ENCODE measurements at places on chromosomes 12 and 14.

GRCh38 chr12:4392223-4392742, 12.8 kb upstream of the FGF23 start:
- peak; percentile 57 for DNase-seq

DNA sequence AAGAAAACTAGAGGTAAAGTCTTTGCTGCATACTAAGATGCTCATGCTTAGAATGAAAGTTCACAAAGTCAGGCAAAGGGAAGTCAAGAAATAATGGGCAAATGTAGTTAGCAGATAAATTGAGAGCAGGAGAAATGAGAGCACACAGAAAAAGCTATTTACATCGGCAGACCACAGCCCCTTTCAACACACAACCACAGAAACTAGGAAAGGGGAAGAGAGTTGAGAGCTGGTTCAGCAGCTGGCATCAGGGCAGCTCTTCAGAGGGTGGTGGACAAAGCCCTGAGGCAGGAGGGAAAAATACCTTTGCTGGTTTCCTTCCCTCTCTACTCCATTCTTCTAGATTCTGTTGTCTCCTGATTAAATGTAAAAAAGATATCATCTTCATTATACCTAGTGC, 95.4 kb upstream of the ANO4 start:
- DNase-seq, result no peak

- no peak for DNase-seq
Observed at GRCh38 chr12:123067654-123068053, 83.2 kb downstream of the PITPNM2 start.

DNA sequence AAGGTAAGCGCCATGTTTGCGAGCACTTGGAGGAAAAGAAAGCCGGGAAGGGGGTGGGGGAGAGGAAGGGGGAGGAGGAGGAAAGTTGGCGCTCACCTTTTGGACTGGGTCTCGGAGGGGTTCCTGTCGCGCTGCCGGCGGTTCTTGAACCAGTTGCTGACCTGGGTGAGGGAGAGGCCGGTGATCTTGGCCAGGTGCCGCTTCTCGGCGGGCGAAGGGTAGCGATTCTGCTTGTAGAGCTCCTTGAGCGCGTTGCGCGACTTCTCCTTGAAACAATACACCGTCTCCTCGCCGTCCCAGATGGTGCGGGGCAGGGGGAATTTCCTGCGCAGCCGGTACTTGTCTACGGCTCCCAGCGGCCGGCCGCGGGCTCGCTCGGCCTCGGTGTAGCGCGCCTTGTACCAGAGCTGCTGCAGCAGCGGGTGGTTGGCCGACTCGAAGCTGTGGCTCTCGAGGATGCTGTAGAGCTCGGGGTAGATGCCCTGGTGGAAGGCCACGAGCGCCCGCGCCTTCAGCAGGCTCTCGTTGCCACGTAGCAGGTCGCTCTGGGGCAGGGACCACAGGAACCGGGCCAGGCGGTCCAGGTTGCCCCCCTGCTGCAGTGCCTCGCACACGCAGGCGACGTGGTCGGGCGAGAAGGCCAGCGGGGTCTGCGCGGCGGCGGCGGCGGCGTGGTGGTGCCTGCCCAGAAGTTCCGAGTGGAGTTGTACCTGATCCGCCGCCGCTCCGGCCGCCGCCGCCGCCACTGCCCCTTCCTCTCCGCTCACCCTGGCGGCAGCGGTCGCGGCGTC, 840 bp downstream of the SIX4 start:
- DNase-seq, result no peak

DNA sequence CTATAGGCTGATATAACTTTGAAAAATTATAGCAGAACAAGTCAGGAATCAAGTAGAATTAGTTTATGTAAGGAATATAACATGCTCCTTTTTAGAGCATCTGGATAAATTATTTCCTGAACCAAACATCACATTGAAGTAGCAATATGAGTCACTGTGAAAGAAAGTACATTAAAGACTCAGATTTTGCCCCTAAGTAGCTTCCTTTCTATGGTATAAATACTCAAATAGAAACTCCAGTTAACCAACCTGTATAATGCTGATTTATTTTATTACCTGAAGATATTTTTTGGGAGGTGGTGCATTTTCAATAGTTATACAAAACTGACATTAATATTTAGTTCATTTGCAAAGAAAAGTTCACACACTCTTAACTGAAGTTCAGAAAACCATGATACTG, 312.1 kb downstream of the ITPR2 start:
- DNase-seq, result no peak

DNA sequence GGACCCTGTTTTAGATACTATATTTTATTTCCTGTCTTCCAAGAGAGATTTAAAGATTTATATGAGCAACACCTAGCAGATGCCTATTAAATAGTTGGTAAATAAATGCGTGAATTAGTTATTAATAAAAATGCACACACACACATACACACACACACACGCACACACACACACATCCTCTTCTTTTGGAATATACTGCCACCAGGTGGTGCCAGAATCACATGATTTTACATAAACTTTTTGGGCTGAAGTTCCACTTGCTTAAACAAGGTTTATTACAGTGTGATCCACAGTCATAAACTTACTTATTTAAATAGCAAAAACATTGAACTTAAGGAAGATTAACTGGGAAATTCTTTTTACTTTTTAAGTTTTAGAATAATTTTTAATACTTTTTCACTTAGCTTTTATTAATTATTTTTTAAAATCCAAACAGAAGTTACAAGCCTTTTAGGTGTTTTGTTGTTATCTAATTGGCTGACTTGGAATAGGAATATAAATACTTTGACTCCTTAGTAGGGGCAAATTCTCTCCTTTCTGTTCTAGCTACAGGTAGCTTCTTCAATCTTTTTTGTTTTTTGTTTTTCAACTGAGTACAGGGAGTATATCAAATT, 17.5 kb downstream of the RAD51B start:
- peak; percentile 88 for DNase-seq

GRCh38 chr12:83807871-83808270, 1104.7 kb downstream of the SLC6A15 start:
- no peak for DNase-seq

- no peak for DNase-seq
Observed at GRCh38 chr14:104299993-104300761, 161.8 kb downstream of the KIF26A start.

GRCh38 chr12:5375547-5376295, 56.2 kb upstream of the NTF3 start:
- no peak for DNase-seq

GRCh38 chr14:70698288-70698687, 56.6 kb downstream of the TTC9 start:
- DNase-seq, result no peak

- DNase-seq, result no peak
Observed at GRCh38 chr12:40314927-40315326, 90.1 kb downstream of the LRRK2 start.

DNA sequence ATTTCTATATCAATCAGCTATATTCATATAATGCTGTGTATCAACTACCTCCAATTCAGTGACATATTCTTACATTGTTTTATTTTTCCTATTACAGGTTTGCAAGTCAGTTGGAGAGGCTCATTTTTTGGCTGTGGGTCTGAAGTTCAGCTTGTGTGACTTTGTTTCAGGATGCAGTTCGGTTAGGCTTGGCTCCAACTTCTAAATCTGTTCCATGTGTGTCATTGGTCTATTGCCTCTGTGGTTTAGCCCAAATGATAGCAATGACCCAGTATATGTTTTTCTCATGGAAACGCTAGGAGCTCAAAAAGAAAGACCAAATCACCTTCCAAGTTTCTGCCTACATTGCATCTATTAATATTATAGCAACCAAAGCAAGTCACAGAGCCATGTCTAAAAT, 848.6 kb upstream of the LRFN5 start:
- no peak for DNase-seq

GRCh38 chr12:131988054-131988796, 38.5 kb downstream of the EP400 start:
- DNase-seq, result no peak

DNA sequence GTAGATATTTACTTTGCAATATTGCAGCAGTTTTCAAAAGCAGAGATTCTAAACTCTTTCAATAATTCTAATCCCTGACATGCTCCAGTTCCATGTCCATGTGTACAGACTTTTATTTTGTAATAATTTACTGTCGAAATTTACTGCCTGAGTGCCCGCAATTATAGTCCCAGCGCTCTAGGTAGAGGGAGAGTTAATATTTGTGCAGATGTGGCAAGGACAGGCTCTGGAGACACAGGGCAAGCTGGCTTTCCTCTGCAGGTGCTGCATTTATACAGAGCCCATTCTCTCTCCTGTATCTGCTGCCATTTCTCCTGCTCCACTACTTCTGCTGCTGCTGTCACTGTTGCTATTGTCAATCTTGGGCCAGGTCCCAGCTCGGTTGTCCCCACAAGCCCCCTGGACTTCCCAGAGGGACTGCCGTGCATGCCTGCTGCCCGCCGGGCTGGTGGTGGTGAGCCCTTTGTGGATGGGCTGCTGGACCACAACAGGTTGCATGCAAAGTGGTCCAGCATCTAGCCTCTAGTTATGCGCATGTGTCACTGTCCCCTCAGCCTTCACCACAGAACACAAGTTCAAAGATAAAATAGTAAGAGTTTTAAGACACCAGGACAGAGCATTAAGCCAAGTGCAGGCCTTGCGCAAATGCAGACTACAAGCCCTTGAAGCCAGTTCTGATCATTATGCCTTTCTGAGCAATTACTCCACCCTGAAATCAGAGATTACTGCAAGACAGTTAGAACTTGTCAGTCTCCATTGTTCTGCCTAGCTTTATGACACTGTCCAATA, 40.8 kb upstream of the CSRP2 start:
- DNase-seq, result no peak

- peak; percentile 83 for DNase-seq
Observed at GRCh38 chr12:14373217-14373616, 7.7 kb downstream of the ATF7IP start.

GRCh38 chr12:52903855-52904508, 894 bp downstream of the KRT8 start:
- DNase-seq, result no peak

DNA sequence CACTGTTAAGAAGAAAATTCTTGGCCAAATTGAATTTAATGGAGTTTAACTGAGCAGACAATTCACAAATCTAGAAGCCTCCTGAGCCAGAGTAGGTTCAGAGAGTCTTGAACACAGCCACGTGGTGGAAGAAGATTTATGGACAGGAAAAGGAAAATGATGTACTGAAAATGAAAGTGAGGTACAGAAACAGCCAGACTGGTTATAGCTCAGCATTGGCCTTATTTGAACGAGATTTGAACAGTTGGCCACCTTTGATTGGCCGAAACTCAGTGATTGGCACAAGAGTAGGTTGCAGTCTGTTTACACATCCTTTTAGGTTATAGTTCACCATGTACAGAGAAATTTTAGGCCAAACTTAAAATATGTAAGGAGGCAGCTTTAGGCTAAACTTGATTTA, 9.9 kb downstream of the OAS2 start:
- DNase-seq, result no peak

DNA sequence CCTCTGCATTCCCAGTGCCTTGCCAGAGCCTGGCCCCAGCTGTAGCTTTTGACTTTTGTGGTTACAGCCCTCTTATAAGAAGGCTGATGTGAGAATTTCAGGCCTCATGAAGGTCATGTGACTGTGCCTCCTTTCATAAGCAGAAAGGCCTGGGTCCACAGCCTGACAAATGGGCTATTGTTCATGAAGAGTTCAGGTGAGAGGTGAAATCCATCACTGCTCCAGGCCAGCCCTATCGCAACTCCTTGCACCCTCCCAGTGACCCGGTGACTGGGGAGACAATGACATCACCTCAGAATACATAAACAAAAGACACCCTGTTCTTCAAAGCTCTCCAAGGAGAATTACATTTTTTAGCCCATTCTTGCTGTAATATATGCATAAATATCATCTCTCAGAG, 321.5 kb downstream of the PCNX1 start:
- DNase-seq, result no peak

- DNase-seq, result no peak
Observed at GRCh38 chr14:60768602-60769001, 34.0 kb downstream of the MNAT1 start.

GRCh38 chr12:25526778-25527177, 26.3 kb downstream of the LMNTD1 start:
- no peak for DNase-seq

- no peak for DNase-seq
Observed at GRCh38 chr14:88248606-88249005, 74.5 kb downstream of the KCNK10 start.

GRCh38 chr12:57029457-57029856, 13.1 kb upstream of the TAC3 start:
- DNase-seq, result no peak

- DNase-seq, result peak; percentile 62
Observed at GRCh38 chr12:123912415-123913380, 59.9 kb downstream of the CCDC92 start.

DNA sequence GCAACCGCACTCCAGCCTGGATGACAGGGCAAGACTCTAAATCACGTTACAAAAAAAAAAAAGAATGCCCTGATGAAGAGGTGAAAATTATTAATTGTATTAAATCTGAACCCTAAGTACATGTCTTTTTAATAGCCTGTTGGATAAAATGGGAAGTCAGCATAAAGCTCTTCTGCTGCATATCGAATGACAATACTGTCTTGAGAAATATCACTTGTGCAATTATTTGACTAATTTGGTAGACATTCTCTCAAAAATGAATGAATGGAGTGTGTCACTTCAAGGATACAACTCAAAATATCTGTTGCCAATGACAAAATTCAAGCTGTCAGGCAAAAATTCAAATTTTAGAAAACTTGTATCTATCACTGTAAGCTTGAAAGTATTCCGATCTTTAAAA, 38.9 kb downstream of the DNAI7 start:
- no peak for DNase-seq

DNA sequence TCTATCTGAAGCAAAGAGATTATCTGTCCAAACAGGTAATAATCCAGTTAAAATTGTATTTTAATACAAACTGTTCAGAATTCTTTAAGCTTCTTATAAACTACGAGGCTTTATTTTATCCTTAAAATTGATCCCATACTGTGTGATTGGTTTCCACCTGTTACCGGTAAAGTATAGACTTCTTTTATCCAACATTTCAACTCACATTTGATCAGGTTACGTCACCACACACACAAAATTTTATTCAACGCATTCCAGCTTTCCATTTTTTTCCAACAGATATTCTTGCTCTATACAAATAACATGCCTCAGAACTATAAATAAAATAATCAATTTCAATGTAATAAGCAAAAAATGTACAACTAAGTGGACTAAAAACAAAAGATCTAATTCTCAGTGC, 4.5 kb downstream of the NOVA1 start:
- DNase-seq, result no peak
